T-helper 2 cell treated with Interferon-gamma antibody and Interleukin-4, amounts not matched to agents 5 μg/mL and 100 μg/mL, for 36 hours (primary cell): ENCODE measurements at places on chromosomes 1 and 21.

DNA sequence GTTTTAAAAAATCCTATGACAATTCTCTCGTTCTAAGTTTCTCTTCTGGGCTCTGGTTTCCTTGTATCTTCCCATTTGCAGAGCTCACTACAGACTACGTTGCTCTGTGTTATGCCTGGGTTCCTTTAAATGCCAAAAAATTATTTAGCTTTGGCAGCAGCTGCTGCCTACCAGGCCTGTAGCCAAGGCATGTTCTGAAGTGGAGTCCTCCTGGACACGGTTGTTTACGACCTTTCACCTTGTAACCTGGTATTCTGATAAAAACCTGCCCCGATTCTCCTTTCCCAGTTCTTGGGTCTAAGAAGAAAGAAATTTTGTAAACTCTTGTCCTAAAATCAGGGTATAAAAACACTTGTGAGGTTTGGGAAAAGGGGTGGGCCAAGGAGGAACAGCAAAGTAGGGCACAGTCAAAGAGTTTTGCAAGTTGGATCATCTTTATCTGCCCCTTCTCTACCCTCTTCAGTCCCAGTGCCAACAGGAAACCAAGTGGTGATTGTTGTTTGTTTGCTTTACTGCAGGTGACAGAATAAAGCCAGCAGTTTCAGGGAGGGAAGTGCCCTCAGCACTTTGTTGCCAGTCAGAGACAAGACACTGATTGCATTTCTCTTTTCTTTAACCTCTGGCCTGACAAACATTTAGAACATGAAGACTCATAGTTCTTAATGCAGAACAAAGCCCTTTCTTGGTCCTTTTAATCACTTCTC lies 3.1 kb upstream of the TXNIP start:
- no peak for DNase-seq

GRCh38 chr1:17401841-17402240 lies 29.8 kb downstream of the PADI6 start:
- DNase-seq: no peak

DNA sequence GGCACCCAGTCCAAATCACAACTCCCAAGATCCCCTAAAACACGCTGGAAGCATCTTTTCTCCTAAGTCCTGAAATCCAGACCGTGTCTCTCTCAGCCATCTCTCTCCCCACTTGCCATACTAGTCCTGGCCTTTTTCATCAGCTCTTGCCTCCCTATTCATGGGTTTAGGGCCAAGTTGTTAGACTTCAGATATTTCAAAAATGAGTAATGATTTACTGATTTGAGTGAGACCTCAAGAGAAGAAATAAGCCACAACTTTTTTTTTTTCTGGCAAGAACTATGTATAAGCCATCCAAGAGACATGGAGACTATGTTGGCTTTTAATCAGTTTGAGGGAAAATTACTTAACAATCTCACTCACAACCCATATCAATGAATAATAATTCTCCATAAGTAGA lies 62.5 kb downstream of the TBX15 start:
- DNase-seq: no peak

DNA sequence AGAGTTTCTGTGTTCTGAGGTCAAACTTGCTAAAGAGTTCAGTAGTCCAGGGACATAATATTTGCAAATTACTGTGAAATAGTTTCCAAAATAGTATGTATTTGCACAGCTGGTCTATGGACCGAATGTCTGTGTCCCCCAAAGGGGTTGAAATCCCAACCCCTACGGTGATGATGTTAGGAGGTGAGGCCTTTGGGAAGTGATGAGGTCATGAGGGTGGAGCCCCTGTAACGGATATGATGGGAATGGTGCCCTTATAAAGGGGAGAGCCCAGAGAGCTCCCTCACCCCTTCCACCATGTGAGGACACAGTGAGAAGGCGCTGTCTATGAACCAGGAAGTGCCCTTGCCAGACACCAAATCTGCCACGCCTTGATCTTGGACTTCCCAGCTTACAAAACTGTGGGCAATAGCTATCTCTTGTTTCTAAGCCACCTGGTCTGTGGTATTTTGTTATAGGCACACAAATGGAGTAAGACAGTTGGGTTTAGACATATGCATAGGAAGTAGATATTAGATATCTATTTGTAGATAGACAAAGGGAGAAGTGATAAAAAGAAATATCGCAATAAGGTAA lies 21.7 kb downstream of the RNF187 start:
- no peak for DNase-seq

- no peak for DNase-seq
These were observed 113.1 kb downstream of the SLC45A1 start for GRCh38 chr1:8431019-8431418.

DNA sequence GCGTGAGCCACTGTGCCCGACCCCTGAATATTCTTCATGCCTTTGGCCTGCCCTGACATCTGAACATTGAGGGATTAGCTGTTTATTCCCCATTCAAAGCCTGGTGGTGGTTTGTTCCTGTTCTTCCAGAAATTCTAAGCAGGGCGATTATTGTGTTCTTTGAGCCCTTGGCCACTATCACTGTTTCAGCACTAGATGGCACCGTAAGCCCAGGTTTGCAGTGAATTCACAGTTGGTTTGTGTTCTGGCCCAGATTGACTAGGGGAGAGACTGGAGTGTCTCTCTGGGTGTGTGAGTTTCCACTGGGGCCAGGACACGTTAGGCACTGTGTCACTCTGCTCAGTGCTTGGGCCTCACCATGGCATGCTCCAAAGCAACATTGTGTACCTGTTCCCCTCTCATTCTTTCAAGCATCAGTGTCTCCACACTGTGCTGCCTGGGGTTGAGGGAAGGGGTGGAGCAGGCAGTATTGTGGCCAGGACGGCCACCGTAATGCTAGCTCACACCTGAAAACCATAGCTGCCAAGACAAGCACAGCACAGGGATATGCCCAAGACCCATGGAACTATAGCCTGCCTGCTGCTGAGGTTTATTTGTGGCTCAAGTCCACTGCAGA lies 52.7 kb downstream of the PKN2 start:
- peak; percentile 8 for DNase-seq

DNA sequence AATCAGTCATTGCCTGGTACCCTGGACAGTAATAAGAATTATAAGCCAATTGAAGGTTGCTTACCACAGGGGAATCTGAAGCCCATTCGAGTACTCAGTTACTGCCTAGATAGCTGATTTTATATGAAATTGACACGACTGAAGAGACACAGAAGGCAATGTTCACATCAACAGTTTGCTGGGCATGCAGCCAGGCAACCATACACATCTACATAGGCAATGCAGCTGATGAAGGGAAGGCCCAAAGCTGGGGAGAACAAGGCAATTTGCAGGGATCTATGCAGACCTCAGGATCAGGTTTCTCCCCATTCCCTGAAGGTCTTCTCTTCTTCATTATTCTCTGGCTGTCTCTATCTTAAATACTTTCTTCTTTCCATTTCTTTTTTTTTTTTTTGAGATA lies 448.7 kb downstream of the PTBP2 start:
- DNase-seq: no peak

DNA sequence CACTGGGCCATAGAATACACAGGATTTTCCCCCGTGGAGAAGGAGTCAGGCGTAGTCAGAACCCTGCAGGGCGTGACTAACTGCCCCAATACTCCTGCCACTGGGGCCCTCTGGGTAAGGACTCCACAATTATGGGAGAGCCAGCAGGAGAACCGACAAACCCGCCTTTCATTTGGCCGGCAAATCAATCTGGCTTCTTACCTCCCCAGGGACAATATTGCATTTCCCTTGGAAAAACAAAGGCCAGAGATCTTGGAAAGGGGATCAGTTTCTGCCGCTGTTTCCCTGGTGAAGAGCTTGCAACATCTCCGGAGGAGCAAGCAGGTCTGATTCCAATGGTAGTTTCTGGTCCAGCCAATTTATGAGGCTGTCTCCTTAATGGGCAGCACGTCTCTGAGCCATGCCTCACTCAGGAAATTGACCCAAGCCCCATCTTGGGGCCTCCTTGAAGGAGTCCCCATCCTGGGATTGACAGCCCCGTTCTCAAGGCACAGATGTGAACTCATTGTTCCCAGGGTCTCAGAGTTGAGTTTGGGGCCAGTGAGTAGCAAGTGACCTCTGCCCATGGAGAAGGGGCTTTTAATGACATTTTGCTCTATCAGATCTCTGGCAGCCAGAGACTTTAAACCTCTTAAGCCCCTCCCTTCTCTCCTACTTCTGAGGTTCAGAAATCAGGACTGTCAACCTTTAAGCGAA lies 4.3 kb downstream of the TRABD2B start:
- DNase-seq: no peak

- no peak for DNase-seq
These were observed 439.8 kb upstream of the RUNX1 start for GRCh38 chr21:35488946-35489345.

GRCh38 chr1:168623003-168623828 lies 46.8 kb downstream of the XCL1 start:
- no peak for DNase-seq

DNA sequence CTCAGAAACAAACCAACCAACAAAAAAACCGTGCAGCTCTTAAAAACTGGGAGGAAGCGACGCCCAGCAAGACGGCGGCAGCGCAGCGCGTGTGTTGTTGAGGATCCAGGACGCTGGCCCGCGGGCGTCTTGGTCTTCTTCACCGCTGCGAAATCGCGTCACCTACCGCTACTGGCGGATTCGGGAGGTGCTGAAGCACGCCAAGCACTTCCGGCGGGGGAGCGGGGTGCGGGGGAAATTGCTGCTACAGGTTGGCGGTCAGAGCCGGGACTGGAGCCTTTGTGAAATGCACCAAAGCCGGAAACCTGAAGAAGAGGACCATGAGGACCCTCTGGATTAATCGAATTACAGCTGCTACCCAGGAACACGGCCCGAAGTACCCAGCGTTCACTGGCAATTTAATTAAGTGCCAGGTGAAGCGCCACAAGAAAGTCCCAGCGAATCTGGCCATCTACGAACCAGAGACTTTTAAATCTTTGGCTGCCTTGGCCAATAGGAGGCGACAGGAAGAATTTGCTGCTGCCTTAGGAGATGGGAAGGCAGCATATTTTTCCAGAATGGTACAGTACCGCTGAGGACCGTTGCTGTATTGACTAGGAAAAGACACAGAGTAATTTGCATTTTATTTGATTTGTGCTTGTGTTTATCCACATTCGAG lies 11.9 kb upstream of the RIPPLY3 start:
- DNase-seq: no peak

DNA sequence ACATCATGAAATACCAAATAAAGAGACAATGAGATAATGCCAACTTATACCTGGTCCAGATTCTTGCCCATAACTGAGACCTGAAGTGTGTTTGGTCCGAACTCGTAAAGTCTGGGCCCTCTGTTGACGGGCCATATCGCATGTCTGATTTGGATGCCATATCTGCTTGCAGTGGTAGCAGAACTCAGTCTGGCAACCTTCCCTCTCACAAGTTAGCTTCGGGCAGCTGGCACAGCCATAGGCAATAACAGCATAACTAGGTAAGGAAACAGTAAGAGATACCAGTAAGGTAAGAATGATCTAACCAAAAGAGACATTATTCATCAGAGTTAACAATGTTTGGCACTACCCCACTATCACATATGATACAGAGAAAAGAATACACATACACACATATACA lies 15.1 kb downstream of the RNF19B start:
- no peak for DNase-seq

DNA sequence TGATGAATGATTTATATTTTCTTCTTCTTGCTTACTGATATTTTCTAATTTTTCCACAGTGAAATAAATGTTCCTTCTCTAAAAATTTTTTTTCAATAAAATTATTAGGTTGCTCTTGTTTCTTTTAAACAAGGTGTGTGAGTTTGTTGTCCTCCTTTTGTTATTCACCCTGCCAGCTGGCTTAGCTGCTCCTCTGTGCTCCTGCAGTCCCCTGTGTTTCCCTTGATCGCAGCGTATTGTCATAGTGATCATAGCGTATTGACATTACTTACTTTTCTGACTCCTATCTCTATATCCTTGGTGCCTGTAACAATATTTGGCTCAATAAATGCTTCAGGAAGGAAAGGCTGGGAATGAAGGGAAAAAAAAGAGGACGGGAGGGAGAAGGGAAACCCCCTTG lies 24.9 kb upstream of the PODN start:
- DNase-seq: no peak

- DNase-seq: no peak
These were observed 475.8 kb upstream of the OLFM3 start for GRCh38 chr1:102472520-102472919.

- DNase-seq: no peak
These were observed 57.8 kb downstream of the LPAR3 start for GRCh38 chr1:84835169-84835568.

GRCh38 chr1:5342172-5342571 lies 650.1 kb downstream of the NPHP4 start:
- DNase-seq: no peak

GRCh38 chr1:201183209-201183608 lies 7.4 kb upstream of the IGFN1 start:
- no peak for DNase-seq

DNA sequence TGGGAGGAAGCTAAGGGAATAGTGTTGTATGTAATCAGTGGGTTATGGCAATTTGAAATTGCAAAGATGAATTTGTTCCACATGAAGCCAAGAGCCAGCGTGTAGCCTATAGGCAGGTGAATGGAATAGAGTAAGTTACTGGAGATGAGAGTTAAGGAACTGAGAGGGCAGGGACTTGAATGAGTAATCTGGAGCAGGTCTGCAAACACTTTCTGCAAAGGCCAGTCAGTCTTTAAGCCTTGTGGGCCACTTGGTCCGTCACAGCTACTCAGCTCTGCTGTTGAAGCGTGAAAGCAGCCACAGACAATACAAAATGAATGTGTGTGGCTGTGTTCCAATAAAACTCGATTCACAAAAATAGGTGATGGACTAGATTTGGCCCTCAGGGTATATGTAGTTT lies 29.2 kb downstream of the SZT2 start:
- DNase-seq: no peak

GRCh38 chr1:157359314-157360022 lies 192.8 kb downstream of the FCRL5 start:
- no peak for DNase-seq

DNA sequence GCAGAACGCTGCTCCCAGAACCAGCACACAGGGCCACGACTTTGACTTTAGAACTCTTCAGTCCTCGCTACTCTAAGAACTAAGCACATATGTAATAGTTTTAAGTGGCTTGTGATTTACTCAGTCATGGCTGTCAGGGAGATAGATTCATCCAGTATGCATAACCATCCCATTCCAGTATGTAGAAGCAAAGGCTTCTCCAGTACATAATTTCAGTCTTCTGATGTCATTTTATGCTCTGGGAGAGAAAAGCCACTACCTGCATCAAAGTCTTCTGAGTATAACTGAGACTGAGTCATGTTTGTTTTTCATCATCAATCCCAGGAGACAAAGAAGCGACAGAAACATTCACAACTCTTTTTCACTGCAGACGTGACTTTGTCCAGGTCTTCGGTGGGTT lies 885.7 kb downstream of the PLA2G4A start:
- no peak for DNase-seq

- DNase-seq: no peak
These were observed 27.8 kb downstream of the IGFN1 start for GRCh38 chr1:201218409-201218808.
